ENCODE measurements at places on chromosomes 7 and 10. TPM values are rescaled to one million over a fixed set of nuclear protein-coding genes. Genes with fewer than 3 reads are reported as not detected.

SPDYE16 gene
- polyA plus RNA-seq: 4.0 TPM

DNA sequence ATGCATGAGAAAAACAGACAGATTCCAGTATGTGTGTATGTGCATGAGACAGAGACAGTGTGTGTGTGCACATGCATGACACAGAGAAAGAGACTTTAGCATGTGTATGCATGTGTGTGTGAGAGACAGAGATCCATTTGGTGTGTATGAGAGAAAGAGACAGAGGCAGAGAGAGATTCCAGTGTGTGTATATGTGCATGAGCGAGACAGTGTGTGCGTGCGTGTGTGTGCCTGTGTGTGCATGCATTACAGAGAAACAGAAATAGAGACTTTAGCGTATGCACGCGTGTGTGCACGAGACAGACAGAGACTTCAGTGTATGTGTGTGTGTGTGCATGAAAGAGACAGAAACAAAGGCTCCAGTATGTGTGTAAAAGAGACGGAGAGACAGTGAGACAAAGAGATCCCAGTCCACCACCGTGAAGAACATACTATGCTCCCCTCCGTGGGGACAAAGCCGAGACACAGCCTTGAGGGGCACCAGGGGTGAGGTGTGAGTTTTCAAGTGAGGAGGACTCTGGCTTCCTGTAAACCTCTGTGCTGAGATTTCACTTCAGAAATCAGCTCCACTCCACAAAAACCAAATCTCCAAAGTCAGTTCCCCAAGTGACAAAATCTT lies 188.9 kb downstream of the GRID1 start:
- no peak for DNase-seq

DNA sequence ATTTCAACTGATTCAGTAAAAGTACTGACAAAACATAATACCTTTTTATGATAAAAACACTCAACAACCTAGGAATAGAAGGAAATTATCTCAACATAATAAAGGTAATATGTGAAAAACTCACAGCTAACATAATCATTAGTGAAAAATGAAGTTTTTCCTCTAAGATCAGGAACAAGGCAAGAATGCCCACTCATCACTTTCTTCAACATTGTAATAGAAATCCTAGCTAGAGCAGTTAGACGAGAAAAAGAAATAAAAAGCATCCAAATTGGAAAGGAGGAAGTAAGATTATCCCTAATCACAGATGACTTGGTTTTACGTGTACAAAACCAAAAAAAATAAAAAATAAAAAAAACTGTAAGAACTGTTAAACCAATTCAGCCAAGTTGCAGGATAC lies 58.6 kb downstream of the R3HCC1L start:
- DNase-seq: no peak

ZNF853 gene
- polyA plus RNA-seq: 13.3 TPM

POP7 gene
- 23.7 TPM for polyA plus RNA-seq

NPY gene
- polyA plus RNA-seq: 0.47 TPM
